ENCODE measurements at places on chromosomes 1 and 21.
A peak's percentile ranks its signal among the peaks of the same experiment; 100 is the strongest.

GRCh38 chr1:25021591-25022215 is 91.6 kb upstream of the RUNX3 start:
- DNase-seq, result no peak

DNA sequence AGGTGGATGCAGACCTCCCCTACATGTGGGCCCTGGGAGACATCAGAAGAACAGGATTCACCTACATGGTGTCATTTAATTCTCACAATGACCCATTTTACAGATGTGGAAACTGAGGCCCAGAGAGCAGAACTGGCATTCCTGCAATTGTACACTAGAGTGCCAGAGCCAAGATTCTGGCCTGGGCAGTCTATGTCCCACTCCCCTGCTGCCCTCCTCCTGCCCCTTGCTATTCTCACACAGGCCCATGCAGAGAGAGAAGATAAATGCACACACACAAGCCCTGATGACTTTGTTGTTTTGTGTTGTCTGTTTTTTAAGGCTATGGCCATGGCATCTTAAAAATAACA is 64.2 kb downstream of the EPHB2 start:
- DNase-seq, result no peak

- peak; percentile 53 for DNase-seq
Observed at GRCh38 chr1:48916130-48917069, 139.7 kb upstream of the BEND5 start.

GRCh38 chr1:99228153-99228552 is 36.1 kb upstream of the PLPPR4 start:
- no peak for DNase-seq

DNA sequence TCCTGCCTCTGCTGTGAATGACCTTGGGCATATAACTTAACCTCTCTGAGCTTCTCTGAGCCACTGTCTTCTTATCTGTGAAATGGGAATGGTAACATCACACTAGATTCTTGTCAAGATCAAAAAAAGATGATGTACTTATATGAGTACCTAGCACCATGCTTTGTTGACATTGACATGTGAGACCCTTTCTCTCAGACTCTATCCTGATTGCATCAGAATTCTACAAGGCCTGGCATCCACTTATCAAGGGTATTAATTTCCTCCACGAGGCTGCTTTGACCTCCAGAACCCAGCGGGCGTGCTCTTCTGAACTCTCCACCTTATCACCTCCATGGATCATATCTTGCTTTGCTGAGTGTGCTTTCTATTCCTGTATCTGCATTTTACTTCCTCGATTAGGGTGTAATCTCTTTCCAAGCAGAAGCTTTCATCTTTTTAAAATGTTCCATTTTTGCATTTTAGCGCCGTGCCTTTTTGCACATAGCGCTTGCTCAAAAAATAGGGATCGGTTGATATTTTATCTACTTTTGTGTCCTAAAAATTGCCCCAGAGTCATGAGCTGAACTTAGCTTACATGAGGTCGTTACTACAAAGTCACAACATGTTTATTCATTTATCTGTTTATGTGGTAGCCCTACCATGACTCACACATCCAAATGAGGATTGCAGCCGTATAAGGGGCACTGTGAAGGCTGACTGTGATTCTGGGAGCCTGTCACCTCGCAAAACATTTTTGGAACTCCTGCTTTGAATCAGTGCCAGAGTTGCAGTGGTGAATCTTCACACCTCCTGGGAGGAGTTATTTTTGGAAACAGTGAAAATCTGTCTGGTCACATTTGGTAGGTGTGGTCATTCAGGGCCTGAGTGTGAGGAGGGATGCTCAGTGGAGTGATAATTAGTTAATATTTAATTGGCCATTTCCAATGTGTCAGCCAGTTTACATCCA is 63.2 kb downstream of the IER5 start:
- DNase-seq, result no peak

- DNase-seq, result no peak
Observed at GRCh38 chr1:156211243-156211642, 1.6 kb upstream of the PMF1 start.

DNA sequence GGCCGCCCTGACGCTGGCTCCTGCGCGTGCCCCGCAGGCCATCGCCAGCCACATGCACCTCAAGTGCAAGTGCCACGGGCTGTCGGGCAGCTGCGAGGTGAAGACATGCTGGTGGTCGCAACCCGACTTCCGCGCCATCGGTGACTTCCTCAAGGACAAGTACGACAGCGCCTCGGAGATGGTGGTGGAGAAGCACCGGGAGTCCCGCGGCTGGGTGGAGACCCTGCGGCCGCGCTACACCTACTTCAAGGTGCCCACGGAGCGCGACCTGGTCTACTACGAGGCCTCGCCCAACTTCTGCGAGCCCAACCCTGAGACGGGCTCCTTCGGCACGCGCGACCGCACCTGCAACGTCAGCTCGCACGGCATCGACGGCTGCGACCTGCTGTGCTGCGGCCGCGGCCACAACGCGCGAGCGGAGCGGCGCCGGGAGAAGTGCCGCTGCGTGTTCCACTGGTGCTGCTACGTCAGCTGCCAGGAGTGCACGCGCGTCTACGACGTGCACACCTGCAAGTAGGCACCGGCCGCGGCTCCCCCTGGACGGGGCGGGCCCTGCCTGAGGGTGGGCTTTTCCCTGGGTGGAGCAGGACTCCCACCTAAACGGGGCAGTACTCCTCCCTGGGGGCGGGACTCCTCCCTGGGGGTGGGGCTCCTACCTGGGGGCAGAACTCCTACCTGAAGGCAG is 23.4 kb upstream of the ARF1 start:
- DNase-seq, result no peak

DNA sequence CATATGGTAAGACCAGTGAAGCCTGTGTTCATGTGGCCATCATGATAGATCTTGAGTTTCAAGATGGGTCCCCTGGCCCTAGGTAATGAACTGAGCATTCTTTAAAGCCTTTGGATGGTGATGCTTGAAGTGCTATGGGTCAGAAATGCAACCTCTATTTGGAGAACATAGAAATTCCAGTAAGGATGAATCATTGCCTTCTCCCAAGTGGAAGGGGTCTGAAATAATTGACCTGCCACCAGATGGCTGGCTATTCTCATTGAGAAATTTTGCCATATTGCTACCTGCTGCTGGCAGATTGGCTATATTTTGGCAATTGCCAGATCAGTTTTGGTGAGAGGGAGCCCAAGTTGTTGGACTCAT is 739 bp upstream of the IFI6 start:
- DNase-seq, result no peak

GRCh38 chr1:117796226-117796625 is 133.2 kb downstream of the GDAP2 start:
- DNase-seq, result no peak

- no peak for DNase-seq
Observed at GRCh38 chr1:18606443-18607288, 24.0 kb upstream of the PAX7 start.

DNA sequence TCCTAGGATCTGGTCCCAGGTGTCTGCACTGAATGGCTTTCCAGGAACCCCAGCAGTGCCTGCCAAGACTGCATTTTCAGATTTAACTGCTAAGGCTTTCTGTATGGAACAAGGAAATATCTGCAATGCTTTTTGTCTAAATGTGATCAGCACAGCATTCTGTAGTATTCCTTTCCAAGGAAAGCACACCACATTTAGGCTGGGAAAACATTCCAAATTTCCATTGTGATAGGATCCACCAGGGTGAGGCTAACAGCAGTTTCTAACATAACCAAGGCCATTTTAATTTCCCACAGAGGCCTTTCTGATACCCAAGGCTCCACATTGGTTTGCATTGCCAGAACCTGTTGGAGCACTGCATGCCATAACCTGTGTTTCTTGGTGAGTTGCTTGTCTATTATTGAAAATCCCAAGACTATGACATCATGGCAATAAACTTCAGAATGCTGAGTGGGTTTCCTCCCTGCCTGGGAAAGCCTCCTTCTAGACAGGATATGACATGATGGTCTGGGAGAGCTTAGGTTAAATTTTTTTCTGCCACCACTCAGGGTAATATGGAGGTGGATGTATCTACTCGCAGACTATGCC is 23.3 kb upstream of the PTGFRN start:
- DNase-seq, result no peak

- peak; percentile 20 for DNase-seq
Observed at GRCh38 chr1:31984419-31985347, 29.0 kb upstream of the KHDRBS1 start.

- DNase-seq, result peak; percentile 82
Observed at GRCh38 chr1:233614173-233614742, 352 bp downstream of the KCNK1 start.

- no peak for DNase-seq
Observed at GRCh38 chr1:227776331-227776771, 39.1 kb upstream of the PRSS38 start.

DNA sequence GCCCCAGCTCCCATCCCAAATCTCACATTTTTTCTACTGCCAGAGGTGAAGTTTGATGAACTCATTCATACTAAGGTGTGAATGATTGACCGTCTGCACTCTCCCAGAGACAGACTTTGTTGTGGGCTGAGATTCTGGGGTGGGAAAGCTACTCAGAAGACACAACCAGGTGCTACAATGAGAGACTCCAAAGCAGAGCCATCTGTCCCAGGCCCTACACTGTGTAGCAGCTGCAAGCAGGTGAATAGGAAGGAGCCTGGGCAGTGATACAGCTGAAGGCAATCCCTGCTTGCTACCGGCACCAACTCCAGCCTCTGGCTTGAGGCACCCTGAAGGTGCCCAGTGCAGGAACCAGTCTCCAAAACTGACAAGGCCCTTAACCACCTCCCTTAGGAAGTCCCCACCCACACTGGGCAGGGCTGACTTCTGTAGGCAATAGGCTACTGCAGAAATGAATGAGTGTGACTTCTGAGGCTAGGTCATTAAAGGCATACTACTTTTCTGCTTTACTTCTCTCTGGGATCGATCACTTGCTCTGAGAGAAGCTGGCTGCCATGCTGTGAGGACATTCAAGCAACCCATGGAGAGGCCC is 79.7 kb upstream of the RUNX3 start:
- DNase-seq, result no peak

DNA sequence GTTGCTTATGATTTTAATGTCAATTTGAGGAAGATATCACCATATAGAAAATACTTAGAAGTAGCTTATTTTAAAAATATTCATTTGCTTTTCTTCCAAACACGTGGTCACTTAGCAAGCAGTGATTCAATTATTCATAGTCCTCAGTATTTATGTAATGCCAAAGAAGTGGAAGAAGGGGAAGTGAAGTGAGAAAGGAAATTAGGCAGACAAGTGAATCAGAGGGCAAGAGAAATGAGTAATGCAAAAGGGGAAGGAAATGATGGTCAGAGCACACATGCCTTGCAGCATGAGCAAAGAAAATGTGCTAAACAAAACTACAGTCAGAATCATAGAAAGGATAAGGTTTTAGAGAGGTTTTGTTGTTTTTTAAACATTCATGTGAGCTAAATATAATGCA is 31.8 kb downstream of the SDCCAG8 start:
- no peak for DNase-seq

GRCh38 chr1:218353656-218354055 is 8.5 kb downstream of the TGFB2 start:
- no peak for DNase-seq

All from NCI-H1417 (cell line).